Ecto neural progenitor cell (in vitro differentiated cells): ENCODE measurements at places on chromosomes 6 and 20.

GRCh38 chr6:18263418-18264218 lies 712 bp downstream of the DEK start:
- no peak for DNase-seq

DNA sequence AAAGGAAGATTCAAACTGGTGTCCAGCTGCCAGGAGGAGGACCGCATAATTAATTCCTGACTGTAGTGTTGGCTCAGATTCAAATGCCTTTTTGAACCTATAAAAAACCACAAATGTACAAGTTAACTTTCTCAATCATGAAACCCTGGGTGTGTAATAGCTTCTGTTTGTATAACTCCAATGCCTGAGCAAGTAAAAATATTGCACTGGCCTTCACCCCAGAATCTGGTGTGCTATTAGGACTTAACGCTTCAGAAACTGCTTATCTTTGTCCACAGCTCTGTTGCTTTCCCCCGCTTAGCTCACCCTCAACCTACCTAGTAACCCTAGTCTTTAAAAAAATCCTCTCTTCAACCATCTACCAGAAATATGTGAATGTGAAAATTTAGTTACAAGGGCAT lies 119.1 kb upstream of the MAP7 start:
- DNase-seq: no peak

DNA sequence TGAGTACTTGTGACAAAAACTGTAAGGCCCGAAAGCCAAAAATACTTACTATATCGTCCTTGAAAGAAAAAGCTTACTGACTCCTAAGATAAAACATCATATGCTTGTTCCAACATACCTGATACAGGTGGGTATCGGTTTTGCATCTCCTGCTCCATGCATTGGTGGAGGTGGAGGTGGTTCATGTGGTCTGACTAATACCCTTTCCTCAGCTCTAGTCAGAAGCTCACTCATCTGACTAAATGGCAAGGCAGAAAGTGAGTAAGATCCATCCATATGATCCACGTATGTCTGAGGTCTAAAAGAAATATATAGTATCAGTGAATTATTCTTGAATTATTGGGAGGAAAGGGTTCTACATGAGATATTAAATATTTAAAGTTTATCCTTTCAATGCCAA lies 76.2 kb downstream of the WASF1 start:
- DNase-seq: no peak

GRCh38 chr6:111727041-111727440 lies 121.4 kb upstream of the TRAF3IP2 start:
- DNase-seq: no peak

DNA sequence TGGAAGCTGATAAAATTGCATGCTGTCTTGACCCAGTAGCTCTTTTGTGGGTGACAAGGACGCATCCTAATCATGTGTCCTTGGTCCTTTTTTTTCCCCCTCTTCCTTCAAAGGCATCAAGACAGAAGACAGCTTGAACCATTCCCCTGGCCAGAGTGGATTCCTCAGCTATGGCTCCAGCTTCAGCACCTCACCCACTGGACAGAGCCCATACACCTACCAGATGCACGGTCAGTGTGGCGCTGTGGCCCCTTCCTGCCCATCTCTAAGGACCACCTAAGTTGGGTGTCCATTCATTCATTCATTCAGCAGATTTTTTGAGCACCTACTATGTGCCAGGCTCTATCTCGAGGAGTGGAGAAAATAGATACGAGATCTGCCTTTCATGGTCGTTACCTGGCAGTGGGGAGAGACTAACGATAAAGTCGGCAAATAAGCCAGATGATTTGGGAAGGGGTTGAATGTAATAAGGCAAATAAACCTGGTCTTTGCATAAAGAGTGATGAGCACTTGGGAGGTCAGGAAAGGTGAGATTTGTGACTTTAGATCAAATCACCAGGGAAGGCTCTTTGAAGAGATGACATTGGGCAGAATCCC lies 121.5 kb downstream of the EYA2 start:
- no peak for DNase-seq

- no peak for DNase-seq
These were observed 11.3 kb downstream of the TULP4 start for GRCh38 chr6:158323561-158323958.

DNA sequence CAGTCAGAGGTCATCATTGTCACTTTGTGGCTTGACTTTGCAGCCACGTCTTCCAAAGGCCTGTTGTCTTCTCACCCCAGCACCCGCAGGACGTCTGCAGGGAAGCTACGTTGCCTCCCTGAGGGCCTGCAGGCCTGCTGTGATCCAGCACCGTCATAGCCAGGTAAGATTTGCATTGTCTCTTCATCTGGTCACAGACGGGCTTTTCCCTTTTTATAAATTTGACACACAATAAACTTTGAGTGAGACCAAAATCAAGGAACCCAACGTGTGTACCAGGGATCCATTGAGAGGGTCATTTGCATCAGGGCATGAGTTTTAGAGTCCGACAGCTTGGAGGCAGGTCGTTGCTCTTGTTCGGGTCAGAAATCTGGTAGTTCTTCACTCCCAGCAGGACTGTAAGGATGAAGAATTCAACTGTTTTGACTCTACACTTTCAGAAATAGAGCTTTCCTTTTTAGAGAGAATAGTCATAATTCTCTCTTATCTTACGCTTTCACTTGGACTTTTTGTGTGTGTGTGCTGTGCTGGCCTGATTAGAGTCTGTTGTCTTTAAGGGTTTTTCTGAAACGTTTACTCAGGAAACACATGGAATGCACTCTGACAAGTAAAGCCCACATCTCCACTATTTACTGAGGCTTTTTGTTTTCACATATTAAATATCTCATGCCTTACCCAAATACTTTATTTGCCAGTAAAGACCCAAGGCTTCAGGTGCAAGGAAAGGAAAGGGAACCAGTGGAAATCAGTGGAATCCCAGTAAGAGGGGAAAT lies 177.2 kb upstream of the TAB2 start:
- no peak for DNase-seq

DNA sequence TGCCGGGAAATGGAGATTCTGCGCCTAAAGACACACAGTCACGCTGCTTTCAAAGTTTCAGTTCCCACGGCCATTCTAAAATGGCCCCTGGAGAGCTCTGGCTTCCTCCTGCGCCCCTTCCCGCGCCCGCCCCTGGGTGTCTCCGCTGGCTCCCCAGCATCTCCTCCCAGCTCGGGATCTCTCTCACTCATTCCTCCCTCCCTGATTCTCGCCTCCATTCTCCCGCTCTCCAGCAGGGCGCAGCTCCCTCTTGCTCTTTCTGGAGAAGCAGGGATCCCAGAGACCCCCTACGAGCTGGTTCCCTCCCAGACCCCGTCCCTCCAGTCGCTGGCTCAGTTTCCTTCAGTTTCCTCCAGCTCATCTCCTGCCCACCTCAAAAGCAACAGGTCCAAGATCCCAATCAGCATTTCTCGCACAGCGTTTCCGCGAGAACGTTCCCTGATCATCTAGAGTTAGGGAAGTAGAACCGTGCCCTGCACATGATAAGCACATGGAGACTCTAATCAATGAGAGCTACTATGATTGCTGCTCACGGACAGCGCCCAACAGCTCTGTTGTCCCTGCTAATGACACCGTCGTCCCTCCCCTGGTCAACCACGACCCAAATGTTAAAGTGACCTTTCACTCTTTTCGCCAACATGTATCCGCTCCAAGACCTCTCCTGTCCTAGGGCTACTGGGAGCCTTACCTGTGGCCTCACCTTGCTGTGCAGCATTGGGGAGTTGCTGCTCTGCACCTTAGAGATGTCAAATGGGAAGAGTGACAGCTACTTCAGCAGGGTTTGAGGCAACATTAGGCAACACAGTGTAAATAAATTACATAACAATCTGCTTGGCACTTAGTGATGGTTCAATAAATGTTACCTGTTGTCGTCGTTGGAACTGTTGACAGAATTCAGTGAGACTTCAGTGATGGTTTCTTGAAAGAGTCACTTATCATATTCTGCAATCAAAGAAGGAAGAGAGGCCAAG lies 218.5 kb upstream of the QKI start:
- no peak for DNase-seq

- no peak for DNase-seq
These were observed 15.4 kb upstream of the PREX1 start for GRCh38 chr20:48843057-48843806.

DNA sequence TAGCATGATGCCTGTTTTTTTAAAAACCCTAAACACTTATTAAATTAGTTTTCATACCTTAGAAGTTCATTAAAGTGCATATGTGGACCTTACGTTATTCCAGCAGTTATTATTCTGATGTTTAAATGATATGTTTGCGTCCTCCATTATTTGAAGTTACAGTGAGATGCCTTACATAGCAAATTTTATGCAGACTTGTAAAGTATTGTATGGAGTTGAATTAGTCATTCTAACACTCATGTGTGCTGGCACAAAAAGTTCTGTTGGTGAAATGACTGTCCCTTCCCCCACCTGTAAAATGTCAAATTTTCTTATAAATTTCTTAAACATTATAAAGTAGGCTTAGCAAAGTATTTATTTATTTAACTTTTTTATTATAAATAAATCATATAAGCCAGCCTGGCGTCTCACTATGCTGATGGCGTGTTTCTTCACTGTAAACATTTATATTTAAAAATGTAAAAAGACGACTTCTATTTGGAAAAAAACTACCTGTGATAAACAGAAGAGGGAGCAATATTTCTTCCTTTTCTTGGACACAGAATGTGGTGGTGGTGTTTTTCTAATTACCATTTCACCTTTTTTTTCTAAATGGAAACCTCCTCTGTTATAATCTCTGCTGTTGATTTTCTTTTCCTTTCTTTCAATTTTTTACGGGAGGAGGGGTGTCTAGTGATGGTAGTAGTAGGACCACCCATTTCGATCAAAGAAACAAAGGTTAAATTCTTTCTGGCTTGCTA lies 155.4 kb downstream of the RFPL4B start:
- no peak for DNase-seq

GRCh38 chr6:125809570-125810170 lies 18.9 kb downstream of the NCOA7 start:
- DNase-seq: no peak
